ENCODE measurements at places on chromosomes 3 and 15. TPM values are rescaled to one million over a fixed set of nuclear protein-coding genes. Genes with fewer than 3 reads are reported as not detected.

DNA sequence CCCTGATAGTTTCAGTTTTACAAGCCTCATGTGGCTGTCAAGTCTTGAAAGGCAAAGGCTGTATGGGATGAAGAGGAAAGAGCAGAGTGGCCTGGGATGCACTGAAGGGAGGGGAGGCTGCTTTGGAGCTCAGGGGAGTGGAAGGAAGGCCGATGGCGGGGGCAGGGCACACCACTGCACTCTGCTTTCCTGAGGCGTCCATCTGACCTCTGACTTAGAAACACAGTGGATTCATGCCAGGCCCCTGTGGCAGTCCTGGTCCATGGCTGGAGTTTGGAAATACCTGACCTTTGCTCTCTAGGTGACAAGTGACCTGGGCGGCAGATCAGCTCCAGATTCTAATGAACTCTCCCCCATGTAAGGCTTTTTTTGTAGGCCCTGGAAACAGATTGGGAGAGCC is 19.0 kb downstream of the FAH start:
- H3K36me3 ChIP-seq: no peaks in the 10 kb centered on the region
- no peak overlapping the region for H3K4me3 ChIP-seq
- DNase-seq: no peak
- no peak overlapping the region for H3K27ac ChIP-seq
- no peaks in the 10 kb centered on the region for H3K27me3 ChIP-seq

DNA sequence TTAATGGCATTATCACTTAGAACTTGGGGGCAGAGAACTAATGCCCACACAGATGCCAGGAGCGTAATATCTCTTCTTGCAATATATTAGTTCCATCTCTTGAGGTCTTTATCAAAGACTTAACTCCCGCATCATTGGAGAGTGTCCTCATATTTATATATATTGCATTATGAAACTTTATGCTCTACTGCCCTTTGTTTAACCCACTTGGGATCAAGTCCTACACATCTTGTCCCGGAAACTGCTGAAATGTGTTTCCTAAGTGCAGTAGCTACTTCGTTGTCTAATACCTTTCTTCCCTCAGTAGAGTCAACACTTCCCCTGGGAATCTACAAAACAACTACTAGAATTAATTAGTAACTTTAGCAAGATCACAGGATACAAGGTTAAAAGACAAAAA is 1029.2 kb downstream of the OTOL1 start:
- no peak for DNase-seq
- H3K4me1 ChIP-seq: no peaks in the 10 kb centered on the region
- no peak overlapping the region for H3K4me3 ChIP-seq
- no peaks in the 10 kb centered on the region for H3K27me3 ChIP-seq

- H3K27ac ChIP-seq: no peak overlapping the region
- H3K4me1 ChIP-seq: no peaks in the 10 kb centered on the region
- no peaks in the 10 kb centered on the region for H3K27me3 ChIP-seq
- no peaks in the 10 kb centered on the region for H3K36me3 ChIP-seq
- no peak for DNase-seq
- H3K4me3 ChIP-seq: no peak overlapping the region
Observed at GRCh38 chr15:41568350-41569017, 9.5 kb downstream of the TYRO3 start.

- H3K27ac ChIP-seq: peak overlapping the region; percentile 19
- no peak overlapping the region for H3K4me3 ChIP-seq
- DNase-seq: no peak
- peaks cover 7% of the 10 kb centered on the region for H3K4me1 ChIP-seq
- H3K36me3 ChIP-seq: no peaks in the 10 kb centered on the region
- H3K27me3 ChIP-seq: no peaks in the 10 kb centered on the region
Observed at GRCh38 chr15:64430000-64430735, 30.2 kb upstream of the ZNF609 start.

- no peak overlapping the region for H3K4me3 ChIP-seq
- no peak overlapping the region for H3K27ac ChIP-seq
- H3K27me3 ChIP-seq: no peaks in the 10 kb centered on the region
- DNase-seq: no peak
- no peaks in the 10 kb centered on the region for H3K4me1 ChIP-seq
Observed at GRCh38 chr15:39618063-39618823, 37.4 kb downstream of the THBS1 start.

- H3K4me1 ChIP-seq: peaks cover 51% of the 10 kb centered on the region
- peaks cover 15% of the 10 kb centered on the region for H3K36me3 ChIP-seq
- H3K27me3 ChIP-seq: no peaks in the 10 kb centered on the region
- H3K27ac ChIP-seq: no peak overlapping the region
- DNase-seq: no peak
Observed at GRCh38 chr3:132422531-132422930, 5.2 kb downstream of the DNAJC13 start.

GRCh38 chr15:53520996-53521395 is 238.5 kb downstream of the WDR72 start:
- DNase-seq: no peak
- no peak overlapping the region for H3K4me3 ChIP-seq
- H3K27ac ChIP-seq: no peak overlapping the region
- no peaks in the 10 kb centered on the region for H3K36me3 ChIP-seq
- no peaks in the 10 kb centered on the region for H3K4me1 ChIP-seq

GHSR gene
- total RNA-seq: not detected

TRIM42 gene
- total RNA-seq: not detected

ACTRT3 gene
- total RNA-seq: 1.7 TPM

CACNA2D3 gene
- total RNA-seq: 6.7 TPM

All from esophagus squamous epithelium (tissue), 5 donors.